ENCODE measurements at places on chromosomes 7 and 10.

GRCh38 chr7:134465491-134465890, 6.6 kb upstream of the AKR1B1 start:
- no peak for DNase-seq

- DNase-seq, result peak; percentile 75
Measured at GRCh38 chr7:43649755-43650274, 66.9 kb downstream of the STK17A start.

DNA sequence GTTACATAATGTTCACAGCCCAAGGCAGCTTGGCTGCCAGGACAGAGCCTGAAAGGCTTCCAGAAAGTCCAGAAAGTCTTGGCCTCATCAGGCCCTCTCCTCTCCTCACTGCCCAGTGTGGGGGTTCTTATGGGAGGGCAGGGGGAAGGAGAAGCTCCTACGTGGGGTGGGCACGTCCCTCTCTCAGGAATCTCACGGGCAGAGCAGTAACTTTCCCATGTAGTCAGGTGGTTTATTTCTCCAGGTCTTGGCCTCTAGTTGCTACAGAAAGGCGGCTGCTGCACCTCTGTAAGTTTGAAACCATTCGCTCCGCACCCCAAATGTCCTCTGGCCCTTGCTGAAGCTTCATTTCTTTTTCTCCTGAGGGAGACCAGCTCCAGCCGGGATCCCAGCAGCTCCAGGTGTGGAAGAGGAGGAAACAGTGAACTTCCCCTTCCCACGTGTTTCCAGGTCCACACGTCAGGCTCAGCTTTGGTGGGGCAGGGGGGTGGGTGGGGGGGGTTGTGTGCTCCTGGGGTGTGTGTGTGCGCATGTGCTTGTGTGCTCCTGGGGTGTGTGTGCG, 320.3 kb downstream of the WDR37 start:
- no peak for DNase-seq

DNA sequence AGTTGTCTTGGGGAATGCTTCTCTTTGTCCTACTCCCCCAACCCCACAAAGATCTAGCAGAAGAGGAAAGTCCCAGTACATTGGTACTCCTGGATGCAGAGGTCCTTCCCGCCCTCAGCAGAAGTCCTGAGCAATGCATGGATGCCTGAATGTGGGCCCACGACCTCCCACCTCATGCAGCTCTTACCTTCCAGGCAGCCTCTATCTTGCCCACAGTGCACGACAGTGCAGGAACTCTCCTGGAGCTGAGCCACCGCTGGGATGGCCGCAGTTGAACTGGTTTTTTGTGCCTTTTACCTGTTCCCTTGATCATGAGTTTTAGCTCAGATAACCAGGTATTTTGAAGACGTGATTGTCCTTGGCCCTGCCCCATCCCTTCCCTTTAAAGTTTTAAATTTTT, 37.9 kb downstream of the LRRC4 start:
- no peak for DNase-seq

DNA sequence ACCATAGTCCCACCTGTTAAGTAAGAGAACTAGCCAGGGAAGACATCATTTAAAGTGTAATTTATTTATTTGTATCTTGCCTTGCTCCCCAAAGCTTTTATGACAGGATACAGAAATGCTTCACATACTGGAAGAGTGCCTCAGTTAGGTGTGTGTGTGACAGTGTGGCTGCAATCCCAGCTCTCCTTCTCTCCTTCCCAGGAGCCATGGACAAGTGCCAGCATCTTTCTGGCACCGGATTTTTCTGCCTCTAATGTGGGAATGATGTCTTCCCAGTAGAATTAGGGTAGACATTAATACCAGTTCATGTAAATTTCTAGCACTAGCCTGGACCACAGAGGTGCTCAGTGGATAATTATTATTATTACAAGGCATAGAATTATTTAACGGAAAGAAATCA, 30.3 kb upstream of the ATXN7L1 start:
- DNase-seq, result no peak

DNA sequence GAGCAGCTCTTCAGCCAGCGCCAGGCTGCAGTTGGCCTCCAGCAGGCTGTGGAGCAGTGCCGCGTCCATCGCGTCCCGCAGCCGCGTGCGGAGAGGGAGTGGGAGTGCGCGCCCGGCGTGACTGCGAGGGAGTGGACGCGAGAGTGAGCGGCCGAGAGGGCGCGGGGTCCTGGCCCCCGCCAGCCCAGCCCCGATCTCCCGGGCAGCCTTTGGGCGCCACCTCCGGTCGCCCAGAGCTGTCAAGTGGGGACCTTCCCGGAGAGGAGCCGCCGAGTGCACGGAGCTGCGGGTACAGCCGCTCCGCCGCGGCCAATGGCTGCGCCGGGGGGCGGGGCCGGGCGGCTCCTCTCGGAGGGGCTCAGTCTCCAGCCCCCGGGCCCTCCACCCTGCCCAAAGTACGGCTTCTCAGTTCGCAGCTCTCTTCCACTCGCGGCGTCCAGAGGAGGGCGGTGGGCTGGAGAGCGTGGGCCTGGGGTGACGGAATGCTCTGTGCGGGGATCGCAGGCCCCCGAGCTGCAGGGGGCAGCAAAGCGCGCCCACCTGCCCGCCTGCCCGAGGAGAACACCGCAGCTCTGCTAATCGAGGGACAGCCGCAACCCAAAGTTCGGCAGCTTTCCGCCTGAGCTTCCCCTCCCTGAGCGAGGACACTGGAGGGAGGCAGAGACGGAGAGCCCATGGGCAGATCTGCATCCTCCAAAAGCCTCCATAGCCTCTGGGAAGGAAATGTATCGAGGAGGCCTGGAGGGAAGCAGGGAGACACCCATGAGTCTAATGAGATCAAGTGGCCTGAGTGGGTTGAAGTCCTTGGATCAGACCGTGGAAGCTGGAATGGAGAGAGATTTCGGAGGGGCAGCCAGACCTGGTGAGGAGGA, at the start of gene CRHR2:
Gene CRHR2, minus strand, starts transcription at position 245 of the 872 bp plus-strand sequence. Its CDS starts 176 bp downstream, at position 69.
- DNase-seq, result peak; percentile 36

- peak; percentile 10 for DNase-seq
Measured at GRCh38 chr10:62554632-62555199, 180.5 kb downstream of the ZNF365 start.

DNA sequence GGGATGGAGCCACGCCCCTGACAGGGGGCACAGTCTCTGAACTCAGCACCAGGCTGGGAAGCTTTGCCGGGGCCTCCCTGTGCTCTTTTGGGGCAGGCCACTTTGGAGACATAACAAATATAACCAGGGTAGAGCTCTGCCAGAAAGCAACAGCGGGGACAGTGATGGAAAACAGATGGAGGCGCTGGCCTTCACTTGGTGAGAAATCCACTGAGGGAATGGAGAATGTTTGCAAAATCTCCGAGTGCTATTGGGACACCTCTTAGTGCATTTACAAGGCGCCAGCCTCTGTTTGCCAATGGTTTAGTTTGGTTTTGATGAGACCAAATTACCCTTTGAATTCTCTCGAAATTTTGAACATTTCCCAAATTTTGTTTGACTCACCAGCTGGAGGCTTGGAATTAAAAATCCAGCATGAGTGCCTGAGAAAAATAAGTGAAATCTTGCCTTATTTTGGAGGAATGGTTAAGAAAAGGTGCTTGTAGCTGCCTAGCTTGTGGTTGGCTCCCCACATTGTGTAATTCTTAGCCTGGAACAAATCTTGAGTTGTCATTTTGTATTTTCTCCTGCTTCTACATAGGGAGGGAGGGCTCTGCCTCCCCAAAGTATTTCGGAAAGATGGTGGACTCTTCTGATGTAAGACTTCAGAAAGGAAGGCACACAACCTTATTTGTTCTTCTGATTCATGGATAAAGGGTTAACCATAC, 980.5 kb downstream of the LRMDA start:
- DNase-seq, result no peak

- no peak for DNase-seq
Measured at GRCh38 chr7:90791596-90791995, 195.5 kb downstream of the CDK14 start.

GRCh38 chr10:130202984-130203621, 66.9 kb downstream of the GLRX3 start:
- DNase-seq, result no peak

GRCh38 chr7:726854-727103, 280 bp downstream of the DNAAF5 start:
- DNase-seq, result no peak

DNA sequence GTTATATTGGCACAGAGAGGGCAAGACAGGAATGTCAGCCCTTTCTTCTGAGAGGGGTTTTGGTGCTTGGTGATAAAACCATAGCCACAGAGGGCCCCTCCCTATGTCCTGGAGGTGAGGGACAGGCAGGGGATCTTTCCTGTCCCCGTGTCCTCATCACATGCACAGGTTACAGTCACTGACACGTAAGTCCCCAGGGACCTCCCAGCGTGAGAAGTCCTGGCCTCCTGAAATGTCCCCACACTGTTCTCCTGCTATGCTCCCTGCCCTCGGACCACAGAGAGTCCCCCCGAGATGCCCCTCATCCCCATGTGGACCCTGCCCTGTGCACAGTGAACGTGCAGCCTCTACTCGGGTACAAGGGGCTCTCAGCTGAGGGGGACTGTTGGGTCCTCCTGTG, 260.4 kb downstream of the ZMYND11 start:
- no peak for DNase-seq

DNA sequence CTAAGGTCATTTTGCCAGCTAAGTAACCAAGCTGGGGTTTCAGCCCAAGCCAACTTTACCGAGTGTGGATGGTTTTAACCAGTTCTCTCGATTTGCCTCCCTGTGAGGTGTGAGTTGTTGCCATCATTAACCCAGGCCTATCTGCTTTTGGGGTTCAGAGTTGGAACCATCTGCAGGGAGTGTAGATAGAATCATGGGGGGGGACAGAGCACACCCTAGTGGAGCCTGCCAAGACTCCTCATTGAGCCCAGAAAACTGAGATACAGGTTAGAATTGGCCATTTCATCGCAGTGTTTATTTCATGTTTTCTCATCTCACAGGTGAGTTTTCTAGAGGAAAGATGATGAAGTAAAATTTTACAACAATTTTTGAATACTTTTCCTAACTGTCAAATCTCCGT, 133.6 kb downstream of the SDK1 start:
- no peak for DNase-seq

DNA sequence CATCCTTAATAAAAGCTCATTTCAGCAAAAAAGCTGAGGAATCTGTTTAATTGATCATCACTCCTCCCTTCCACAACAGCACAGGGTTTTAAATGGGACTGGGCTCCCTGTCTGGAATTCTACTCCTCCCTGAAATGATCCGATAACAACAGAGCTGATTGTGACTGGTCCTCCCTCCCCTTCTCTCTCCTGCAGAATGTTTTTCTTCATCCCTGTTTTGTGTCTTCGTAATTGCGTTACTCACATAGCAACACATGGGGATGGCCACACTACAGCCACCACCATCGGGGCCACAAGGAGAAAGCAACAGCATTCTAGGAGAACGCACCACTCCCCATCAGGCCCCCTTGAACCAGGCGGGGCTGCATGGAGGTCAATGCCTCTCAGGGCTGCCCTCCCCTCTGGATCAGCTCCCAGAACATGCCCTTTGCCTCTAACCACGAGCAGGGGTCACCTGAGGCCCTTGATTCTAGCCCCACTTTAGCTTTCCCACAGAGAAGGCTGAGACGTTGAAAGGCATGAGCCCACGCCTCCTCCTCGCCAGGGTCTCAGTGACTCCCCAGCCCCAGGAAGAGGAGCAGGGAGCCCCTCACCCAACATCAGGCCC, 152.6 kb downstream of the PLXNA4 start:
- no peak for DNase-seq

DNA sequence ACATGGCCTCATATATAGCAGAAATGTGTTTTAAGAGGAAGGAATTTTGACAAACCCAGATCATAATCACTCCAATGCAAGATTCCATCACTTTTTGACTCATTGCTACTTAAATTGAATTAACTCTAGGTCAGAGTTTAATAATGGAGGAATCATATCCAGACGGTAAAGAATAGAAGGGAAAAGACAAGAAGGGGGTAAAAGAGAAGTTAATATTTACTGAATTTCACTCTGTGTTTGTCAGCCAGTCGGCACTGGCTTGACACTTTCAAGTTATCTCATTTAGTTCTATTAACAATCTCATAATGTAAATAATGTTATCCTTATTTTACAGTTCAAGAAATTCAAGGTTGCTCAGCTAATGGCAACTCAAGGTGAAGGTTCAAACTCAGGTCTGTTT, 147.5 kb downstream of the SEMA3A start:
- DNase-seq, result no peak

DNA sequence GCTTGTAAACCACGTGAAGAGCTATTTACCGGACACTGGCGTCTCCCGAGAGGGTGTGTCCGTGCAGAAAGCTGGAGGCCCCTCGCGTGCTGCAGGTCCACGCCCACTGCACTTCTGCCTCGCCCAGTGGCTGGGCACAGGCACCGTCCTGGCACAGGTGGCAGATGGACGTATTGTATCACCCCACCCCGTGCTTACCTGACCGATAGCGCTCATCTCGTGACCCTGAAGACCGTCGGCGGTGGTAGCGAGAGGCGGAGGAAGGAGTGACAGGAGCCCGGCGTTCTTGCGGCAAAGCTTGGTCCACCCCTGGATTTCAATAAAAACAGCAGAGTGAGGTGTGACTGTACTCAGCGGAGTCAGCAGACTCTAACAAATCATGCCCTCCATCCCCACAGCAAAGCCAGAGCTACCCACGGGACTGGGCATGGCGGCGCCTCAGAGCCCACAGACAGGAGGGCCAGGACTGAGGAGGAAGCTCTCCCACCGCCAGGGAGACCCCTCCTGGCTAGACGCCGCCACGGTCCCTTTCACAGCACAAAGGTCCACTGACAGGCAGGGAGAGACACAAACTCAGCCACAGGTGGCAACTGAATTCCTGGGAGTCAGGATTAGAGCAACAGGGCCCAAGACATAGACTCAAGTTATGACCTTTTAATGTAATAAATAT, 217.1 kb downstream of the DIP2C start:
- DNase-seq, result no peak

DNA sequence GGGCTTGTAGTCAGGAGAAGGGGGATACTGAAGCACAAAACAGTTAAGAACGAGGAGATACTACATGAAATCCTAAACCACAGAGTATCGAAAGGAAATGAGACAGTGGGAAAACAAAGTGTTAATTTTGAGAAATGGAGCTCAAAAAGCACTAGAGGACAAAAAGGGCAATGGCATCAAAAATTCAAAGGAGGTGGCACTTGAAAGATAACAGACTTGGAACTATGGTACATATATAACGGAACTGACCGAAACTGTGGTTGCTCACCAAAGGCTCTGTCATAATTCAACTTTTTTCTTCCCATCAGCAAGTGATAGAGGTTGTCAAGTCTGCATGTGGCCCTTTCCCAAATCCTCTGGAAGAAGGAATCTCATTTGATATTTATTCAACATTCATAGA, 97.0 kb downstream of the CABCOCO1 start:
- no peak for DNase-seq

GRCh38 chr10:14253711-14254110, 77.0 kb downstream of the FRMD4A start:
- DNase-seq, result no peak

GRCh38 chr7:107025449-107026103, 18.9 kb upstream of the PRKAR2B start:
- DNase-seq, result no peak

GRCh38 chr10:114087255-114087654, 43.6 kb downstream of the ADRB1 start:
- DNase-seq, result no peak

GRCh38 chr10:16905320-16905719, 88.1 kb upstream of the RSU1 start:
- DNase-seq, result no peak

- DNase-seq, result no peak
Measured at GRCh38 chr7:88432301-88432700, 125.6 kb upstream of the STEAP4 start.

GRCh38 chr7:74657692-74658177, at the start of gene GTF2I:
TSS of gene GTF2I (plus strand) at chr7:74657718. CDS start at chr7:74689129, 31,411 bp downstream.
- no peak for DNase-seq
